ENCODE measurements at places on chromosomes 5 and 9.

GRCh38 chr9:13832446-13832845 is 481.5 kb downstream of the NFIB start:
- DNase-seq = no peak

- no peak for DNase-seq
Measured at GRCh38 chr5:31397926-31398557, 133.9 kb downstream of the DROSHA start.

DNA sequence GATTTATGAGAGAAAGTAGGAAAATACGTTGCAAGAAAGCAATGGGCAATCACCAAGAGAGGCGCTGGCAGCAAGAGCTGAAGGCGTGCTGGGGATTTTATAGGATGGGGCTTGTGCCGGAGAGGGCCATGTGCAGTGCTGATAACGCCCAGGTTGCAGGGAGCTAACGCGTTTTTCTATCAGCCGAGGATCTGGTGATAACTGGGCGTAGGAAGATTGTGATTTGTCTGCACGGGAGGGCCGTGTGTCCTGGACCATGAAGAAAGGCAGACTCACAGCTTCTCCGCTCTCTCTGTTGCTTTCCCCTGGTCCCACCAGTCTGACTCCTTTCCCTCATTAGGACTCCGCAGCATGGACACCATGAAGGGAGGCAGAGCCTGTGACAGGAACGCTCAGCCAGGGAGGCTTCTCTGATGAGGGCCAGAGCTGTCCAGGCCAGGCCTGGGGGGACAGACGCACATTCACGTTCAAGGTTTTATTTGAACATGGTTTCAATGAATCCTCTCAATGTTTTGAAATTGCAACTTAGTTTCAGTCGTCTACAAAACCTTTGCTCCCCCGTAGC is 11.9 kb upstream of the CACNA1B start:
- no peak for DNase-seq

DNA sequence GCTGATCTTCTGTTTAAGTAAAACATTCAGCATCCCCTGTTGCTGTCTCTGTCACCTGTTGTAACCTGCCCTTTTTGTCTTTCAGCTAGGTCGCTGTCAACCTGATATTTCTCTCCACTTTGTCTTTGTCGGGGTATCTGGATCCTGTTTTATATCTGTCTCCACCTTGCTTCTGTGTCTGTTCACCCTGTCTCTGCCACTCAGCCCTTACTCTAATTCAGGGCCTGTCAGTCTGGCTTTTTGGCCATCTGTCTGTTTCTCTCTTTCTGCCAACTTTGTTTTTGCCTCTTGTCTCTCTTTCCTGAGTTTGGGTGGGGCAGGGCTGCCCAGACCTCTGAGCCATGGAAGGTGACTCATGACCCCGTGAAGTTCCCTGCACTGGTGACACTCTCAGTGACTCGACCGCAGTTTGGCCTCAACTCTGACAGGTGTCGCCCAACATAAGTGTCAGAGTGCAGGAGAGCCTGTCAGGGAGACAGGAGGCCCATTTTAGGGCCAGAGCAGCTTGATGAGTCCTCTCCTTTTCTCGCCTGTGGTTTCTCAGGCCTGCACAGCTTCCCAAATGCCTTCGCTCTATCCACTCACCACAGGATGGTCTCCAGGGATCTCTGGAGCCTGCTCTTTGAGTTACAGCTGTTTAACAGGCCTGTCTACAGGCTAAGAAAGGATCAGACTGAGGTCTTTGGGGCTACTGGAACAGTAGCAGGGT is 868 bp downstream of the ZBTB43 start:
- DNase-seq = no peak

DNA sequence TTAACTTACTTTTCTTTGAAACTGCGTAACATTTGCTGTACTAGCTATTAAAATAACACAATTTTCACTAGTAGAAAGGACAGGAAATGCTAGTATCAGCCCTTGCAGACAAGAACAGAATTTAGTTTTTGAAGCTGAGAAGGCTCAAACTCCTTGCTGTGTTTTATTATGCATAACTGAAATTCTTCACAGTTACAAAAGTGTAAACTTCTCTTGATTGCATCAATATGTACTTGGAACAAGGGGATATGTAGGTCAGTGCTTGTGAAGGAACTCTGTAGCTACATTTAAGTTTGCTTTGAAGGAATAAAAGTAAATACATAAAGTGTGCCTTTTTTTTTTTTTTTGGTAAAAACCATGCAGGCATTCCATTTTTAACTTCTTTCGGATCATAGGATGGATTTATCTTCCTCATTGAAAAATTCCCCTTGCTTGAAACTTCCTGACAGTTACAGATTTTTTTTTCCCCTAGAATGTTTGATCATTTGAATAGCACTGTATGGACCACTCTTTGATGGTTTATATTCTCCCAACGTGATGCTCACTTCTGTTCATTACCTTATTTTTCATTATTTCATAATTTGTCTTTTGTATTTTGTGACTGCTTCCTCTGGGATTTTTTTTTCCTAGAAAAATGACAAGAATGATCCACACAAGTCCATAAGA is 94.9 kb upstream of the DAB2 start:
- DNase-seq = no peak

DNA sequence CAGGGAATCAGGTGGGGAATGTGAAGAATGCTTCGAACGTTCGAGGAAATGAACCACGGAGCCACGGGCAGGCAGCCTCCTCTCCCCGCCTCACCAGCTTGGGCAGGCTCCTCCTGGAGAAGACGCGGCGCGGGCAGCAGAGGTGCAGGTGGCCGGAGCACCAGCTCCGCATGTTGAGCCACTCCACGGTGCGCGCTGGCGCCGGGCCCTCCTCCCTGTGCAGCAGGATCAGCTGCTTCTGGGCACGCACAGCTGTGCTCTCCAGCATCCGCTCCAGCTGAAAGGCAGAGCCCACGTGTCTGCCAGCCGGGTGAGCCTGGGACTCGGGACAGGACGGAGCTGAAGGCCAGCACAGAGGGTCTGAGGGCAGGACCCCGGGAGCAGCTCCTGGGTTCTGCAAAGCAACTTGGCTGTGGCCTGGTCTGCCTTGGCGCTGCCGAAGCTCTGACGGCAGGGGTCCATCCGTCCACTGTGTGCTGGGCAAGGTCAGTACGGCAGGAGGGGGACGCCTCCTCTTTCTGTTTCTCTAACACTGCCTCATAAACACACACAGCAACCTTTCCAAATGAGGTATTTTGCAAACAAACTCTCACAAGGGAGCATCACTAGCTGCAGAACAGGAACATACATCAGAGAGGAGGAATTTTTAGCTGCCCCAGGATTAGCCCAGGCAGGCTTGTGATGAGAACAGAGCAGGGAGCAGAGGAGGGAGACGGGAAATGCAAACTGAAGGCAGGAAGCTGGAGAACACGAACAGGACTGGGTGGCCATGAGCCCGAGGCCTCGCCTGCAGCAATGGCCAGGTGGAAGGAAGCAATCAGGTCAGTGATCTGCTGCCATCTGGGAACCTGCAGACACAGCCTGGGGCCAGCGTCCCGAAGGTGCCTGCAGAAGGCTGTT is 20.1 kb upstream of the NSMF start:
- DNase-seq = peak; percentile 29

DNA sequence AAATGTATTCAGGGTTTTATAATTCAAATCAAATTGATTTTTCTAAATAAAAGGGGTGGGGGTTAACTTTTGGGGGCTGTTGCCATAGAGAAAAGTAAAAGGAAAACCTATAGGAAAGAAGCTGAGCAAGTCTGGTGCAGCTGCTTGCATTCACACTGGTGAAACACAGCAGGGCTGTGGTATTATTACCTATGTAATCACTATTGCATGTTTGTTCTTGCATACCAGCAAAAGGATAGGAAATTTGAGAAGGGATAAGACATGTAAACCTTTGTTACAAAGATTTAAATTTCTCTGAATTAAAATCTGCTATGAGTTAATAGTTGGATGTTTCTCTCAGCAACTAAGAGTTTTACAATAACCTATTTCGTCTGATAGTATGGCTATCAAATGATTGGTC is 346.7 kb downstream of the EFNA5 start:
- no peak for DNase-seq

DNA sequence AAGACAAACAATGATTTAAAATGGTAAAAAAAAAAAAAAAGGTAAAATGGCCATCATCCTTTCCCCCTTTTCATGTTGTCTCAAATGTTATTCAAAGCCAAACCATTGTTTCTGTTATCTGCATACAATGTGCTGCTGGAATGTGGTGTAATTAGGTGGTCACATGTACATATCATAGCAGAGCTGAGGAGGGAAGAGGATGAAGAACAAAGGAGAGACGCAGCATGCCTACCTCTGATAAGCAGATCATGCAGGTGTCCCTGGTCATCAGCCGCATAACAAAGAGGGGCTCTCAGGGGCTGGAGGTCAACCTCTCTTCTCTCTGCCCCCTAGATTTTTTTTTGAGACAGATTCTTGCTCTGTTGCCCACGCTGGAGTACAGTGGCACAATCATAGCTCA is 141.0 kb downstream of the CARTPT start:
- DNase-seq = no peak

DNA sequence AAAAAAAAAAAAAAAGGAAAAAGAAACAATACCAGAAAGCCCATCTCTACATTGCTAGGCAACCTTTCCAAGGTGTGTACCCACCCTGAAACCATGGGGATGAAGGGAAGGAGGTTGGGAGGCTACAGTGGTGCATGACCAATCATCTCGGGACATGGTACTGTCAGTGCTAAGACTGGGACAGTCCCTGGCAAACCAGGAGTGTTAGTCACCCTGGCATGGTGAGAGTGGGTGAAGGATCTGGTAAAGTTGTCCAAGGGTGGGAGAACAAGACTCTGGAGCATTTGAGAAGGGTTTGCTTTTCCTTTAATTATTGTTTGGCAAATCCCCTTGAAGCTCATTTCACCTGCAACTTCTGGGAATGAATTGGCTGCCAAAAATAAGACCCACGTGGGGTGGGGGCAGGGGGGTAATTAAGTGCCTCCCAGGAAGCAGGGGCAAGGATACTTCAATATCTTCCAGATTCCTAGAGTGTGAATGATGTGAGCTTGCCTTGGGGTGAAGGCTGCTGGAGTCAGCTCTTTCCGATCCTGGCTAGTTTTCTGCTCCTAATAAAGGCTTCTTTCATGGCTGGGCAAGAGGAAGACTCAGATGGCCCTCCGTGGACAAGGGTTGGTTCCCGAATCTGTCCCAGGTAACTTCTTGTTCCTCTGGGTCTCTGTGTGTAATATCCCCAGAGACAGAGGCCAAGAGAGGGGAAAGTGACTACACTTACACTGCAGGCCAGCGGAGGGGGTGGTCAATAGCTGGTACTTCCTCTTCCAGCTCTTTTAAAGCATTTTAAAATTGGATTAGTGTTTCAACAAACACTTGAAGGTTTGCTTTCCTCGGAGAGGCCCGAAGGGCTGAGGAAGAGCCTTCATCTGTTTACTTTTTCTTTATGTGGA is 61.6 kb upstream of the SPRY4 start:
- DNase-seq = peak; percentile 42

- no peak for DNase-seq
Measured at GRCh38 chr9:71987471-71988371, 72.7 kb downstream of the C9orf57 start.

DNA sequence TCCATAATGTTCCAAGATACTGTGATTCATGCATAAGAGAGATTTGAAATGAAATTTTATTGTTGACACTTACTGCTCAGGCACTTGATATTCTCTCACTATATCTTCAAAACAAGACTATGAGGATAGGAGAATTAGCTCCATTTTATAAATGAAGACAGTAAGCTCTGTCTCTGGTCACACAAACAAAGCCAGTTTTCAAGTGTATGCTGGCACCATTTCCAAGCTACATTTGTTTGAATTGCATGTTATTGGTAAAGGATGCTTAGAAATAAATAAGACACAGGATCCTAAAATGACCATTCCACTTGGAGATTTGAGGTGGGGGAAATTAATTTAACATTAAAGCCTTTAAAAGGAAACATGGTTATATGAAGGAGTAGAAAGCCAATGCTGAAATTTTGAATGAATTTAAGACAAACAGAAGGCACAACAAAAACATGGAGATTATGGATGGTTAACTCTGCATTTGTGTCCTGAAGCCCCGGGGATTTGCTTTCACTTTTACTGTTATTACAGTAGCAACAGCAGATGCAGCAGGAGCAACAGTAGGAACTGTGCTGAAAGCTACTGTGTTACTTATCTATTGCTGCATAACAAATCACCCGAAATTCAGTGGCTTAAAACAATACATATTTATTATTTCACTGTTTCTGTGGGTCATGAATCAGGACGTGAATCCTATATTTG is 79.7 kb upstream of the ASTN2 start:
- DNase-seq = peak; percentile 44

DNA sequence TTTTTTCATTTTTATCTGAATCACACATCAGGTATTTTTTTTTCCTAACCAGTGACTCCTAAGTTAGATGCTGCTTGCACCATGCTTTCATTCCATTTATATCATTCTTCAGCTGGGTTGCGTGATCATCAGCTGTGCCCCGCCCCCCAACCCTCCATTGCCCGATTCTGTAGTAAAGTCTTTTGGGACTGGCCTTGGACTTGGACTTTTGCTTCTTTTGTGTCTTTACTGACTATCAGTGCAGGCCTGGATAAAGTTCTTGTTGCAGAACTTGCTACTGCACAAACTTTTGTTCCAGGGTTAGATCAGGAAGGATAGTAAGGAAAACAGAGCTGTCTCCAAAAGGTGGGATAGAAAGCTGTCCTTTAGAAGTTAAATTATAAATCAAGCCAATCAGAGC is 38.5 kb downstream of the SLC22A5 start:
- DNase-seq = no peak

- DNase-seq = no peak
Measured at GRCh38 chr9:108049671-108050494, 560.3 kb upstream of the KLF4 start.
